Small intestine (tissue), 16 donors: ENCODE measurements at places on chromosomes 12 and 14.

DNA sequence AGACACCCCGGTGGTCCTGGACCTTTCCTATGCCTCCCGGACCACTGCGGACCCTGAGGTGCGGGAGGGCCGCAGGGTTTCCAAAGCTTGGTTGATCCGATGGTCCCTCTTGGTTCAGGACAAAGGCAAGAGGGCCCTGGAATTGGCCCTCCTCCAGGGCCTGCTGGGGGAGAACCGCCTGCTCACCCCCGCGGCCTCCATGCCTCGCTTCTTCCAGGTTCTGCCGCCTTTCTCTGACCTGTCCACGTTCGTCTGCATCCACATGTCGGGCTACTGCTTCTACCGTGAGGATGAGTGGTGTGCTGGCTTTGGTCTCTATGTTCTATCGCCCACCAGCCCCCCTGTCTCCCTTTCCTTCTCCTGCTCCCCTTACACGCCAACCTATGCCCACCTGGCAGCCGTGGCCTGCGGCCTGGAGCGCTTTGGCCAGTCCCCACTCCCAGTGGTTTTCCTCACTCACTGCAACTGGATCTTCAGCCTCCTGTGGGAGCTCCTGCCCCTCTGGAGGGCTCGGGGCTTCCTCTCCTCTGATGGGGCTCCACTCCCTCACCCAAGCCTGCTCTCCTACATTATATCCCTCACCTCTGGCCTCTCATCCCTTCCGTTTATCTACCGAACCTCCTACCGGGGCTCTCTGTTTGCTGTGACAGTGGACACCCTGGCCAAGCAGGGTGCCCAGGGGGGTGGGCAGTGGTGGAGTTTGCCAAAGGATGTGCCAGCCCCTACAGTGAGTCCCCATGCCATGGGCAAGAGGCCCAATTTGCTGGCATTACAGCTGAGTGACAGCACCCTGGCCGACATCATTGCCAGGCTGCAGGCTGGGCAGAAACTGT lies 13.8 kb downstream of the CBLN3 start:
- no peak for DNase-seq

- DNase-seq, result no peak
Observed at GRCh38 chr12:46264057-46264456, 4.8 kb downstream of the SLC38A1 start.

DNA sequence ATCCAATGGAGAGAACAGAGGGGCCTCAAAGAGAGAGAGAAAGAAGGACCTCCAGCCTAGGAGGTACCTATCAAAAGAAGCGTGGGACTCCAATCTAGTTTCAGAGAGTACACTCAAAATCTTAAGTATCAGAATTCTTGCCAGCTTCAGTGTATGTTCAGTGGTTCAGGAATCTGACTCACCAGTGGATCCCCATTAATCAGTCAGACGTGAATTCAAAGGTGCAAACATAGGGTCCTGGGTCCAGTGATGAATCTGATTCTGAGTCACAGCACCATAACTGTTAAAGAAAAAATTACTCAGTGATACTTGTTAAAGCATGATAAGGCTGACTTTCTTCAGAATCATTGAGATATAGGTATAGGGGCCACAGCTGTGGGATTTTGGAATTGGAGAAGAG lies 33.2 kb downstream of the ETNK1 start:
- DNase-seq, result no peak

DNA sequence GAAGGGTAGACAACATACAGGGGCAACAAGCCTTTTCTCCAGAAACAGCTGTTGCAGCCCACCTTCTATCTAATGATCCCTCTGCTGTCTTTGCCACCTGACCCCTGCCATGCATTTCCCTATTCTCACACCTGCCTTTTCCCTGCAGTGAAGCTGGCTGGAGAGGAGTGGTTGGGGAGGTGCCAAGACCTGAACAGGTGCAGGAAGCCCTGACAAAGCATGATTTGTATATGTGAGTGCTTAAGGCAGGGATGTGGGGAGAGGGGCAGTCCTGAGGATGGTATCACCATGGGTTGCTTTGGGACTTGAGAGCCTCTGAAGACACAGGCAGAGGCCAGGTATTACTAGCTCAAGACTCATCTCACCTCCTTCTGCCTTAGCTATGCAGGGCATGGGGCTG lies 2.9 kb upstream of the PFDN5 start:
- DNase-seq, result peak; percentile 12

DNA sequence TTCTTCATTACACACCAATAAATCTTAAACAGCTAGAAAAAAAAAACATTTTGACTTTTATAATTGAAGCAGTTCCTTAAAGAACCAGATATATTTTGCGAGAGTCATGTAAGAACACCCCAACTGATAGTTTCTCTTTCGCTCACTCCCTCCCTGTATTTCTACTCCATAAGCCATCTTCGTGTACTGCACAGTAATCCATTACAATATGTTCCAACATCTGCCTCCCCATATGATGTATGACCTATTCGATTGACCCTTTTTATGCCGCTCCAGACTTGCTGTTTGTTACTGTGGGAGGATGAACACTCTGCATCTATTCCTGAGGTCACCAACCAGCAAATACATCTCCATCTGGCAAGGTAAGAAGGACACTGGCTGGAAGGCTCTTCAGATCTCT lies 331.7 kb downstream of the SOX5 start:
- no peak for DNase-seq

DNA sequence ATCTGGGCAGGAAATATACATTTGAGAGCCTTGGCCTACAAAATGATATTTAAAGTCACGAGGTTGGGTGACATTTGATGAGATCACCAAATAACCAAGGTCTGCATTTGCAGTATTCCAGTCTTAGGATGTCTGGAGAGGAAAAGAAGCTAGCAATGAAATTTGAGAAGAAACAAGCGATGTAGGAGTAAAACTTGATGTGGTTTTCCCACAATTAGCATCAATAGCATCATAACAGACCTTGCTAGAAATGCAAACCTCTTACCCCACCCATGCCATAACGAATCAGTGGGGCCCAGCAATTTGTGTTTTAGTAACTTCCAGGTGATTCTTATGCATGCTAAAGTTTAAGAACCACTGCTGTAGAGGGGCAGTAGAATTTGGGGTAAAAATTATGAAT lies 219.9 kb downstream of the PPFIA2 start:
- DNase-seq, result no peak

- no peak for DNase-seq
Observed at GRCh38 chr12:19093218-19093617, 36.3 kb upstream of the PLEKHA5 start.

DNA sequence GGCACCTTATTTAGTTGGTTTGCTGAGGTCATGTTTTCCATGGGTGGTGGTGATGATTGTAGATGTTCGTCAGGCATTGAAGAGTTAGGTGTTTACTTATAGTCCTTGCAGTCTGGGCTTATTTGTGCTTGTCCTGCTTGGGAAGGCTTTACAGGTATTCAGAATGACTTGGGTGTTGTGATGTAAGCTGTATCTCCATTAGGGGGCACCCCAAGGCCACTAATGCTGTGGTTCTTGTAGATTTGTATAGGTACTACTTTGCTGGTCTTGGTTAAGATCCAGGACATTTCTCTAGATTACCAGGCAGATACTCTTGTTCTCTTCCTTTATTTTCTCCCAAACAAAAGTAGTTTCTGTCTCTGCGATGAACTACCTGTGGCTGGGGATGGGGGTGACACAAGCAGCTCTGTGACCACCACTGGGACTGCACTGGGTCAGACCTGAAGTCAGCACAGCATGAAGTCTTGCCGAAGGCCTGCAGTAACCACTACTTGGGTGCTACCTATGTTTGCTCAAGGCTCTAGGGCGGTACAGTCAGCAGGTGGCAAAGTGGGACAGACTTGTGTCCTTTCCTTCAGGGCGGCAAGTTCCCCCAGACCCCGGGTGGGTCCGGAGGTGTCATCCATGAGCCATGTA lies 35.8 kb upstream of the FBXO33 start:
- DNase-seq, result no peak

DNA sequence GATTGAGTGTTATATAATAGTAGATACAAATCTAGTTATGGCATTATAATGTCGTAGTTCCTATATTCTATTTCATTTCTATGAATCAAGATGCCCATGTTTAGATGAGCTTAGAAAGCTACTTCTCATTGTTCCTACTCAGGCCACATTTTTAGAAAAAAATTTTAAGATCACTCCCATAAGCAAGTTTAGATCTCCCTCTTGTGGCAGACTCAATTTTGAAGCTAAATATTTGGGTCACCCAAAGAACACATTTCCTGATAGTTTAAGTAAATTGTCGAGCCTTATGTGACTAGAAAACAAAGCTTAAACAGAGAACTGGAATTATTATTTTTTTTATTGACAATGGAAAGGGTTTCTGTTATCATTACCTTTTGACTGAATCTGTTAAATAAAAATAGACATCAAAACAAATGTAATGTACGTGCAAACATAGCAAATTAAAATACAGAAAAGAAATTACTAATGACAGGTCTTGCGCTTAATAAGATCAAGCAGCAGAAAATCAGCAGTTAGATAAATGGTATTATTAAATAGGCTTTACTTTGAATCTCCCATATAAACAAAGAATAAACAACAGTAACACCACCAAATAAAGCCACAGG lies 180.2 kb downstream of the ACSS3 start:
- peak; percentile 0 for DNase-seq

- no peak for DNase-seq
Observed at GRCh38 chr14:91270619-91271018, 26.1 kb upstream of the GPR68 start.

DNA sequence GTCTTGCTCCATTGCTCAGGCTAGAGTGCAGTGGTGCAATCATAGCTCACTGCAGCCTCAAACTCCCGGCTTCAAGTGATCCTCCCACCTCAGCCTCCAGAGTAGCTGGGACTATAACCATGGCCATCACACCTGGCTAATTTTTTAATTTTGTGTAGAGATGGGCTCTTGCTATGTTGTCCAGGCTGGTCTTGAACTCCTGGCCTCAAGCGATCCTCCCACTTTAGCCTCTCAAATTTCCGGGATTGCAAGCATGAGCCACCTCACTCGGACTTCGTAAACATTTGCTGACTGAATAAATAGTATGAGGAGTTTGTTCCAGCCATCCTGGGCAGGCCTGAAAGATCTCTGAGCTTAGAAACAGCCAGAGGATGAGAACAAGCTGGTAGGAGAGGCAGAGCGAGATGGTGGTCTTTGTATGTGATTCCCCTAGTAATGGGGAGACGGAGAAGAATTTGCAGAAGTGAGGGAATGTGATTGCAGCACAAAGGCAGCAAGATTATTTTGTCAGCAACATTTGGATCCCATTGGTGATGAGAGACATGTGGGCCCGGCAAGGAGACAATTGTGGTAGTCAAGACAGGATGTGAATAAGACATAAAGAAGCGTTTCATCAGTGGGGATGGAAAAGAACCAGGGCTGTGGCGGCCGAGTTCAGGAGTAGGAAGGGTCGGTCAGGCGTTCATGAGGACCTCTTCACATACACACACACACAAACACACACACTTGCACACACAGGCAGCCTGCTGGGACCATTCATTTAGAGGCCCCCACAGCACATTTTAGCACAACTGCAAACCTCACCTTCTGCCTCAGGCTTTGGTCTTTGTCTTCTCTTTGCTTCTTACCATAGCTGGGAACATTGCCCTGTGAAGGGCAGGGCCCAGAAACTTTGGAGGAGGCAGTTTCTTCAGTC lies 155.5 kb downstream of the ZFP36L1 start:
- peak; percentile 27 for DNase-seq

DNA sequence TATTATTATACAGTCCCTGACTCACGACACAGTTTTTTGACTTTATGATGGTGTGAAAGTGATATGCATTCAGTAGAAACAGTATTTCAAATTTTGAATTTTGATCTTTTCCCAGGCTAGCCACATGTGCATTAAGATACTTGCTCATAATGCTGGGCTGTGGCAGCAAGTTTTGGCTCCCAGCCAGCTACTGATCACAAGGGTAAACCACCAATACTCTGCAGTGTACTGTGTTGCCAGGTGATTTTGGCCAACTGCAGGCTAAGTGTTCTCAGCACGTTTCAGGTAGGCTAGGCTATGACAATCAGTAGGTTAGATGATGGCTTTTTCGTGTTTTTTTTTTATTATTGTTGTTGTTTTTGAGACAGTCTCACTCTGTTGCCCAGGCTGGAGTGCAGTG lies 69.4 kb upstream of the ACTN1 start:
- DNase-seq, result peak; percentile 65

GRCh38 chr12:56115329-56115728 lies 1.1 kb upstream of the RPL41 start:
- DNase-seq, result peak; percentile 28

GRCh38 chr12:83102499-83102898 lies 415.8 kb downstream of the TMTC2 start:
- DNase-seq, result no peak

GRCh38 chr12:91622981-91623380 lies 440.4 kb upstream of the DCN start:
- no peak for DNase-seq

DNA sequence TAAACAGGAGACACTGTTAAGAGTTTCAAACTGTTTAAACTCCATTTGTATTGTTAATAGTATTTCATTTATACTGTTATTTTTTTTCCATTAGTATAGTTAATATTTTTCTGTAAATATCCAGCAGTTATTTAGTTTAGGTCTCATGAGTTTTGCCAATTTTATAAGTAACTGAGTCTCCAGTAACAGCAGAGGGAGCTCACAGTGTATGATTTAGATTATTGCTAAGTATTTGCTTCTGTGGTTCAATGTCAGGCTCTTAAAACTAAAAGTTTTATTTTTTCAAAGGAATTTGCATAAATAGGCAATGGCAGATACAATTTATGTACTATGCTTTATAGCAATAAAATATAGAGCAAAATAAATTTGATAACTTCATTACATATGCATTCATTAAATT lies 209.7 kb downstream of the ATXN7L3B start:
- peak; percentile 44 for DNase-seq

GRCh38 chr12:65742018-65743010 lies 82.0 kb upstream of the HMGA2 start:
- DNase-seq, result peak; percentile 58

DNA sequence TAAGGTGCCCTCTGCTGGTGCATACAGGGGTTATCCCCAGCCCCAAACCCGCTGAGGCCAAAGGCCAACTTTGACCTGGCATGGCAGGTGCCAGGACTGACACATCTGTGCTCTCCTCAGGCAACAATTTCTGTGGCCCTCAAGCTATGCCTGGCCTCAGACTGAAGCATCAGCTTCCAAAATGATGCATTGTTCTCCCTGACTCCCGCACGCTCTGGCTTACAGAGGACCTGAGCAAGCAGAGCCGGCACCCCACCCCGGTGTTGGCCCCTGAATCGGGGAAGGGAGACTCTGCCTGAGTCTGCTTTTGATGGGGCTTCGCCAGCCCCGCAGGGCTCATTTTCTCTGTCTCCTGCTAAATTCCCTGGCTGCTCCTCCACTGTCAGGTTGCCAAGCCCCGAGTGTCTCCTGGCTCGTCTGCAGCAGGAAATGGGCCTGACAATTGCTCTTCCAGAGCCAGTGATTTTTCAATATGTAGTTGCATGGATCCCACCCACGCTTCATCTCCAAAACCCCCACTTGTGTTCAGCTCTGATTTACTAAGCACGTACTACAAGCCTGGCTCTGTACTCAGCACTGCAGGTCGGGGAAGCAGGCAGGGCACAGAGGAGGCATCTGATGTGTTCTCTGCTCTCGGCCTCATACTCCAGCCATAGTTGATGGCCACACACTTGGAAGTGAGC lies 126.1 kb downstream of the SLC38A6 start:
- DNase-seq, result no peak

GRCh38 chr14:94225460-94226378 lies 51.6 kb downstream of the PPP4R4 start:
- DNase-seq, result no peak
